ENCODE measurements at places on chromosomes 11 and 22.
A peak's percentile ranks its signal among the peaks of the same experiment; 100 is the strongest.

GRCh38 chr22:22213231-22213630, 31.4 kb upstream of the VPREB1 start:
- peak; percentile 44 for DNase-seq

DNA sequence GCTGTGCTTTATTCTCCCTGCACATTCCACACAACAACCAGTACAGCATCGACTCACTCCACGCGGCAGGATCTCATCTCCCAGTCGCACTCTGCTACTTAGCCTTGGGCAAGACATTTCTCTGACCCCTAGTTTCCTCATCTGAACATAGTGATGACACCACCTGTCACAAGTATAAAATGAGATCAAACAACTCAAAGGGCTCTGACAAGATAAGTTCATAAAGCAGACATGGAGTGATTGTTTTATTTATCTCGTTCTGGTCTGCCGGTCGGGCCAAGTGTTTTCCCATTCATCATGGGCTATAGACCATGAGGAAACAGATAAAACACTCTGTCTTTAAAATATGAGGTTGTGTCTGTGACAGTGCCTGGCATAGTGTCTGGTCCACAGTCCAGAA, 35.0 kb downstream of the DSCAML1 start:
- no peak for DNase-seq

DNA sequence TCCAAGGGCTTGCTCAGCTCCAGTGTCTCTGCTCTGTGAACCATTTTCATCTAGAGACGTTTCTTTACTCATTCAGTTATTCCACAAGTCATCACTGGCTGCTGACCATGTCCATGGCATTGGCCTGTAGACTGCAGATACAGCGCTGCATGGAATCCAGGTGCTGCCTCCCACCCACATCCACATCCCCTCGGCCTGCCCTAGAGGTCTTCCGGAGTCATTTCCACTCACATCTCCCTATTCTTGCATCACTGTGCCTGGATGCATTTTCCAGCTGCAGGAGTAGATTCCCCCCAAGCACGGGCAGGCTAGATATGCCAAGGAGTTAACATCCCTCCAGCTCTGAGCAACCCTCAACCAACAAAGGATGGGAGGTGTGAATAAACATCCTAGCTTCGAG, 68.9 kb downstream of the CHST1 start:
- no peak for DNase-seq

DNA sequence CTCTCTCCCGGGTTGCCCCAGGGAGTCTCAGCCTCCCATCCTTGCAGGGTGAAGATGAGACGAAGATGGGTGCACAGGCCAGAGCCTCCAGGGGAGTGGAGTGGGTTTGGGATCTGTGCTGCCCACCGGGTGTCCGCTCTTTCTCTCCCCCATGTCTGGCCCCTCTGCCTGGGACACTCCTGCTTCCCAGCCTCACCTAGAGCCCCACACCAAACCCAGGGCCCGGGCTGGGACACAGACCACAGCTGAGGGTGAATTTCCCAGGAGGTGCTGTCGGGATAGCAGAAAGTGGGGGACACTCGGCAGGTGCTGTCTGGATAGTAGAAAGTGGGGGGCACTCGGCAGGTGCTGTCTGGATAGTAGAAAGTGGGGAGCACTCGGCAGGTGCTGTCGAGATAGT, 25.0 kb upstream of the KRTAP5-7 start:
- DNase-seq = no peak

GRCh38 chr11:130124096-130124495, 35.5 kb upstream of the ST14 start:
- peak; percentile 73 for DNase-seq

DNA sequence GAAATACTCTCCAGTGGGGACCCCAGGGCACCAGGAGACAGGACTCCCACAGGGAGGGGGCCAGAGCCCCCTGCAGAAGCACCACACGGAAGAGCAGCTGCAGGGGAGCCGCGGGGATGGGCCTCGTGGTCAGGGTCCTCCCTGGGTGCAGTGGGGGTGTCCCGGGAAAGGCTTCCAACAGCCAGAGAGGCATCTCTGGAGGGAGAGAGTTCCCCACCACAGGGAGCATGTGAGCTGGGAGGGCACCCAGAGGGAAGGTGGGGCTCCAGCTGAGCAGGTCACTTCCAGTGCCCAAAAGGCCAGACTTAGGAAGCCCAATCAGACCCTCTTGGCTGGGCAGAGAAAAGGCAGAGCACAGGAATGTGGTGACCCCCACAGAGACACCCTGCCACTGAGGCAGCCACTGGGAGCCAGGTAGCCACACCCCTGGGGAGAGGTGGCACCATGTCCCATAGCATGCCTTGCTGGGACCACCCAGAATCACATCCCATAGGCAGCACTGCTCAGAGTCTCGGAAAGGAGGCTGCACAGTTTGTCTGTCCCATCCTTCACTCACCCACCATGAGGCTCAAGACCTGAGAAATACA, 49.9 kb upstream of the LMO1 start:
- DNase-seq = no peak

DNA sequence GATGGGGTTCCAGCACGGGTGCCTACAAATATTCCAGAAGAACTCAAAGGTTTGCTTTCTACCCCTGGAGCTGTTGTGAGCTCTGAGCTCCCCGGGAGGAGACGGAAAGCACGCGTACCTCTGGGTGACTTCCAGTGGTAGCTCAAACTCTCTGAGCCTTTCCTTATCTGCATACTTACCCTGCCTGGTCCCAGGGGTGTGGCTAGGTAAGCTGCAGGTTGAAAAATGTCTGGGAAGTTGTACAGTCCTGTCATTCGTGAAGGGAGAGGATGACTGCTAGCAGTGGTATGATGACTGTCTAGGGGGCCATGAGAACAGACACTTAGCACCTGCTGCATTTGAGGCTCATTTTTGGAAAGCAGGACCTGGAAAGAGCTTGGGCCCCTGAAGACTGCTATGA, 111.5 kb downstream of the DSCAML1 start:
- no peak for DNase-seq

- DNase-seq = no peak
Measured at GRCh38 chr11:3989276-3989920, 105.2 kb upstream of the RRM1 start.

DNA sequence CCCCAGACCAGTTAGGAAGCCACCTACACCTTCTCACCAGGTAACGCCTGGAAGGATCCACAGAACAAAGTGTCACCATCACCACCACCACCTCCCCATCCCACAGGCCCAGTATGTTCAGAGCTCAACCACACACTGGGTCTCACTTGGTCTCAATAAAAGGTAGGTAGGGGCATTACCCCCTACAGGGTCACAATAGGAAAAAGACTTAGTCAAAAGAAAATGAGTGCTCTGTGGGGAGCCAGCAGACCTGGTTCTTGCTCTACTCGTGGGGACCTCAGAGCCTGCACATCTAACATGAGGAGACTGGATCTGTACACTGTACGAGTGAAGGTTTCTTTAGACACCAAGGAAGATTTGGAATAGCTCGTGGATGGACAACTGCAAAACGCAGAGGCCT, 49.3 kb downstream of the HIRA start:
- no peak for DNase-seq

DNA sequence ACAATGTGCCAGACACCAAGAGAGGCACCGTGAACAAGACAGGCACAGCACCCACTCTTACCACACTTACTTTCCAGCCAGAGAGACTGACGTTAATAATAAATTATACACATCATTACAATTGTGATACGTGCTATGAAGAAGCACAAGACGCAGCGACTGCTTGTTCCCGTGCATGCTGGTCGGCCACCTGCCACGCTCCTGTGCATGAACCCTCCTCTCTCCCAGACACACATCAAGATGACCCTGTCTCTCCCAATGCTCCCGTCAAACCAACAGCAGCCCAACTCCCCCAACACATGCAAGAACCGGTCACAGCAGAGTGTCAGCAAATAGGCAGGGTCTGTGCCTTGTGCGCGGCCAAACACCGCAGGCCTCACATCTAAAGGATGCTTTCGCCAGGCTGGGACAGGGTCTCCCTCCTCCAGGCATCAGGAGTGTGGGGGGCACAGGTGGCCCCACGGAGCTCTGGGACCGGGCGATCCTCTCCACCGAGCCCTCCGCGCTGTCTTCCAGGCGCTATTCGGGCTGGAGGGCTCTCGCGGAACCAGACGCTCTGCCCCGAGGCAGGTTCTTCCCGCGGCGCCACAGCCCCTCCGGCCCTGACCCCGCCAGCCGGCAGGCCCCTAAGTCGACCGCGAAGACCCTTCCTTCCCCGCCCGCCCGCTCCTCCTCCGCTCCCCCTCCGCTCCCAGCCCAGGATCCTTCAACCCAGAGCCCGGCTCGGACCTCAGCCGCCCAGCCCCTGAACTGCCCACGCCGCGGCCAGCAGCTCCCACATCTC, 533 bp downstream of the SERGEF start:
- DNase-seq = peak; percentile 17
